D341Med (cell line): ENCODE measurements at places on chromosomes 11 and 22.
A peak's percentile ranks its signal among the peaks of the same experiment; 100 is the strongest.

GRCh38 chr22:27495325-27495724 lies 306.2 kb downstream of the MN1 start:
- DNase-seq: no peak

DNA sequence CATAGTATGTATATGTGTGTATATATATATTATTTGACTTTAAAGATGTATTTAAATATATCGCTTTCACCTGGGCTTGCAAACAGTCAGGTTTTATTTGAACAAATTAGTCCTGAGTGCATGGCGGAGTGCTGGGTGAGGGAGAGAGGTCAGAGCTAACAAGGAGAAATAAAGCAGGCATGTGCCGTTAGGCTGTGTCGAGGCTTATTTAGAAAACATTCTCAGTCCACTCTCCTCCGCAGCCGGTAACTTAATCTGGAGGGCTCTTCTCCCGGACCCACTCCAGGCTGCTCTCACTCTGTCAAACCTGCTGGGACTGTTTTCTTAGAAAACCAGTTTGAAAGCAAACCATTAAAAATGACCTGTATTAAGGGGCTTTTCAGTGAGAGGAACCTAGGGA lies 455.9 kb downstream of the MN1 start:
- no peak for DNase-seq

GRCh38 chr11:62400760-62401159 lies 18.1 kb upstream of the SCGB1A1 start:
- DNase-seq: no peak

GRCh38 chr22:47818496-47818895 lies 1056.0 kb downstream of the TBC1D22A start:
- DNase-seq: no peak

DNA sequence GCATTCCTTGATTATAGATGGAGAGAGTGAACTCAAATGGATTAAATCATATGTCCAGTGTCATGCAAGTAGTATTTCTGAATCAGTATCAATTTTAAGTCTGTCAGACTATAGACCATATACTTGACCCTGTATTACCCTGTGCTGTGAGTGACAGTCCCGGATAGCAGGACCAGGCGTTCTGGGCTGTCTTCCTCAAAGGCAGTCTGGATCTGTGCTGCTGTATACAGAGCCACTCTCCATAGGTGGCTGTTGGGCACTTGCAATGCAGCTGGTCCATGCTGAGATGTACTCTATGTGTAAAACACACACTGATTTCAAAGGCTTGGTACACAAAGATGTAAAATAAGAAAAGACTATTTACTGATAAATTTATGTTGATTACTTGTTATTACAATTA lies 294.3 kb downstream of the OPCML start:
- DNase-seq: no peak

DNA sequence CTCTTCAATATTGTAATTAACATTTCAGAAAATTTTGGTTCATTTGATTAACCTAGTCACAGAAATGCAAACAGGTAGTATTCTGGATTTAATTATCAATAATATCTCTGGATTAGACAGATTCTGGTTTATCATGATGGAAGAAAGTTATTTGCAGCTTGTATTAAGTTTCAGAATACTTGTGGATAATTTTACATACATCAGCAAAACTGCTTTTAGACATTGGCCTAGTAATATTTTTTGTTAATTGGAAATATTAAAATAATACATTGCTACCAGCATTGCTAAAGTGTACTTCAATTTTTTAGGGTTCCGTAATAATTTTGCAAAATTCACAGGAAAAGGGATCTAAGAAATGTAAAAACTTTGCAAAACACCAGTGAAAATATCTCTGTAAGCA lies 3.8 kb upstream of the OR5D14 start:
- DNase-seq: no peak

GRCh38 chr22:39362271-39362670 lies 12.5 kb downstream of the SYNGR1 start:
- peak; percentile 81 for DNase-seq

GRCh38 chr11:35029979-35030682 lies 108.8 kb upstream of the CD44 start:
- DNase-seq: no peak

- DNase-seq: no peak
Measured at GRCh38 chr22:46749682-46750529, 11.9 kb upstream of the CERK start.
